Aorta (tissue), 5 donors: ENCODE measurements at places on chromosomes 4 and X.

DNA sequence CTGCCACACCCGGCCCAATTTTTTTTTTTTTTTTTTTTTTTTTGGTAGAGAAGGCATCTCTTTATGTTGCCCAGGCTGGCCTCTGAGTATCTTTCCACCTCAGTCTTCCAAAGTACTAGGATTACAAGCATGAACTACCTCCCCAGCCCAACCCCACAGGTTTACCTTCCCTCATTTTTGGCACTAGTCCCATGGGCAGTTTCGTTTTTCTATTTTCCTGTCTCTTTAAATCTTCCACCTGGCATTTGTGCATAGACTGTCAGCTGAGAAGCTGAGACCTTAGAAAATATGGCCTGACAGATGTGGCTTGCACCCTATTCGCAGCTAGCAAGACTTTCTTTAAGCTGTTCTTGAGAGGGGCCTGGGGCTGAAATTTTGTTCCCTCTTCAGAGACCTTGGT is 27.9 kb downstream of the TNIP2 start:
- no peak for DNase-seq

GRCh38 chr4:173793937-173794510 is 264.0 kb upstream of the HAND2 start:
- no peak for DNase-seq

DNA sequence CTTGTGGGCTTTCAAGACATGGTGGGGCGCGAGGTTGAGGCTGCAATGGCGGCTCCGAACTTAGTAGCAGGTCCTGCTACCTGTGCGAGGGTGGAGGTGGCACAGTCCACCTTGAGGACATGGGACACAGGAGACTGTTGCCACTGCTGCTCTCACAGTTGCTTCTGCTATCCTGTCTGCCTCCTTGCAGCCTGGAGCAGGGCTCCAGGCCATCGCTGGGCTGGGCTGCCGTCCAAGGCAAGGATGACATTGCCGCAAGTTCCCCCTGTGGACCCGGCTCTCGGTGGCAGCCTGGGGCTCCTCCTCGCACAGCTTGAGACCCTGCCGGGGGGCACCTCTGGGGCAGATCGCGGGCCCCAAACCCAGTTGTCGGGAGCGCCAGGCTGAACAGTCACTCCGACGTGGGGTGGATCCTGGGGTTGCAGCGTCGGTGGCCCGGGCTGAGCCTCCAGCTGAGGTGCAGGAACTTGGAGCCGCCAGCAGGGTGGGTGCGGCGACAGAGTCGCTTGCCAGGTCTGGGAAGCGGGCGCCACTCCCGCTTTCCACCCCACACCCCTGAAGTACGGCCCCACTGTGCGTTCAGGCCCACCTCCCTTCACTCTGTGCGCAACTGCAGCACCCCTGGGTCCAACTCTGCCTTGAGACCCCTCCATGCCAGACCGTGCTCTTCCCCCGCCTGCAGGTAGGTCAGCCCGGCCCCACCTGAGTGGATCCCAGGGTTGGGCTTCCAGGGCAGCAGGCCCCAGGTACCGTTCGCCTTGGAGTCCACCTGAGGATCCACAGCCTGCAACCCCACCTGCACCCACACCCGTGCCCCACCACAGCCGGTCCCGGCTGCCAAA is 192.7 kb upstream of the NUDT6 start:
- peak; percentile 73 for DNase-seq

DNA sequence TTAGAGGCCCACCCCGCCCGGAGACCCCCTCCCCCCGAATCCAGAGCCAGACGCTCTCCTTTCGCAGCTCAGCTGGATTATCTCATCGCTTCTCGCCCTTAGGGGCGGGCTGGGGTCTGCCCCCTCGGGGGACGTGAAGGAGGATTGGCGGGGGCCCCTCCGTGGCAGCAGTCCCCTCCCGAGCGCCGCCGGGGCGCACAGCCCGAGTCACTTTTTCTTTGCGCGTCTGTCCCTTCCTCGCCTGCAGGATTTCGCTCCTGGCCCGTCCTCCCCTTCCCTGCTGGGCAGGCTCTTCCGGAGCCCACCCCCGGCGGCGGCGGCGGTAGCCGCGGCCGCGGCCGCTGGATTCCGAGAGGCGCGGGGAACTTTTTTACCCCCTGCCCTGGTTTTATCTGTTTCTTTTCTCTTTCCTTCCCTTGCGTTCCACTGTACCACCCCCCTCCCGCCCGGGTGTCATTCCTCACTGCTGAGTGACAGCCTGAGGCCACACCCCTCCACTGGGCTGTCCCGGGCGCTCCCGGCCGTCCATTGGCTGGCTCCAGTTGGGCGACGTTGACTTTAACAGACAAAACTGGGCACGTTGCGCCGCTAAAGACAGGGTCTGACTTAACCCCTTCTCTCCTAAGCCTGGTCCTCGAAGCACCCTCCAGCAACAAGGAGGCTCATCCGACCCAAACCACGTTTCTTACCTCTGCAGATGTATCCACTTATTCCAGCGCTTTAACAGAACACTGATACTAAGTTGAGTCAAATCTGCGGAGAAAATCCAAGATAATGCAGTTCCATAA is 492 bp upstream of the NKX3-2 start:
- no peak for DNase-seq

DNA sequence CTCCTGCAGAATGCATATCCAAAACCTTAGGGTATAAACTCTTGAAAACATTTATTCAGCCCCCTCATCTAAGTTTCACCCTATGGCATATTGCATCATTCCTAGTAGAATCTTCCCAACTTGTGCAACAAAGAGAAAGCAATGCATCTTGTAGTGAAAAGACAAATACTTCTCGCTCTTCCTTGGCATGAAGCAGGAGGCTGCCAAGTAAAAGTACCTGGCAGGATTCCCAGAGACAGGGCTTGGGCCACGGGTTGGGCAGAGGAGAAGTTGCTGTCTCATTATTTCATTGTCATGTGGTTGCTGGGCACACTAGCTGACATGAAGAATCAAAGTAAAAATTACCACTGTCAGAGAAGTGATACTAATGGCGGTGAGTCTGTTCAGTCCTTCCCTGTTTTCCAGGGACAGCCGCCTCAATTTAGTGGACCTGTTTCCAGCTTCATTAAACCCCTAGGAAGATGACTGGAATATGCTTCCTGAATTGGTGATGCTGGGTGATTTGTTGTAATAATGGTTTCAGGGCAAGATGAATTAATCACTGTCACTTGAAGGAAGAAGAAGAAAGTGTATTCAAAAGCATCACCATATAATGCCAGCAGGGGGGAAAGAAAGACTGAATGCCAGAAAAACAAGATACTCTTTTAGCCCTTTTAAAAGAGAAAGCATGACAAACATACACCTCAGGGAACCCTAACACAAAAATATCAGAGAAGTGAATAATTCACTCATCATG is 380.5 kb upstream of the IGFBP7 start:
- no peak for DNase-seq

- DNase-seq = peak; percentile 67
Measured at GRCh38 chrX:153446950-153447580, 1.2 kb upstream of the TREX2 start.
